Ascending aorta (tissue), 2 donors: ENCODE measurements at places on chromosomes 16 and 17.
A peak's percentile ranks its signal among the peaks of the same experiment; 100 is the strongest.

DNA sequence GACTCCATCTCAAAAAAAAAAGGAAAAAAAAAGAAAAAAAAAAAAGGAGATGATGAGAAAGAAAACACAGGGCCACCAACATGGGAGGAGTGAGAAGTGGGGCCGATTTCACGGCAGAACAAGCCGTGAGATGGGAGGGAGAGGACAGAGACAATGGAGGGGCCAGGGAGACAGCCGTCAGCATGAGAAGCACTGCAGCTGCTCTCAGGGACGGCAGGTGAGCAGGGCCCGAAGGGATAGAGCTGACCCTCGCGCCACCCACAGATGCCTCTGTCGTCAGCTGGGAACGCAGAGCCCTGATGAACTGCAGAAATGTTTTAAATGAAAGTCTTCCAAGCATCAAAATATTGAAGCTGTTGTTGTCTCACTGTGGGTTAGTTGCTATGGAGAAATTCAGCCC, 20.3 kb downstream of the PITPNM3 start:
- no peaks in the 10 kb centered on the region for H3K36me3 ChIP-seq
- H3K27me3 ChIP-seq, result no peaks in the 10 kb centered on the region
- no peaks in the 10 kb centered on the region for H3K4me1 ChIP-seq

GRCh38 chr16:81798311-81799137, 19.4 kb downstream of the PLCG2 start:
- H3K4me1 ChIP-seq, result no peaks in the 10 kb centered on the region
- H3K4me3 ChIP-seq, result no peak overlapping the region
- DNase-seq, result no peak
- no peak overlapping the region for H3K27ac ChIP-seq

DNA sequence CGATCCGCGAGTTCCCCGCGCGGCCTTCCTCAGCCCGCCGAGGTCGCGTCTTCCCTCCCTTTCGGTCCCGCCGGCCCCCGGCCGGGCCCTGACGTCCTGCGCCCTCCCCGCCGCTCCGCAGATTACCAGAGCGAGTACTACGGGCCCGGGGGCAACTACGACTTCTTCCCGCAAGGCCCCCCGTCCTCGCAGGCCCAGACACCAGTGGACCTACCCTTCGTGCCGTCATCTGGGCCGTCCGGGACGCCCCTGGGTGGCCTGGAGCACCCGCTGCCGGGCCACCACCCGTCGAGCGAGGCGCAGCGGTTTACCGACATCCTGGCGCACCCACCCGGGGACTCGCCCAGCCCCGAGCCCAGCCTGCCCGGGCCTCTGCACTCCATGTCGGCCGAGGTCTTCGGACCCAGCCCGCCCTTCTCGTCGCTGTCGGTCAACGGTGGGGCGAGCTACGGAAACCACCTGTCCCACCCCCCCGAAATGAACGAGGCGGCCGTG, 5.4 kb downstream of the LHX1 start:
- H3K36me3 ChIP-seq, result no peaks in the 10 kb centered on the region
- H3K27ac ChIP-seq, result no peak overlapping the region
- H3K4me3 ChIP-seq, result no peak overlapping the region
- DNase-seq, result no peak

DNA sequence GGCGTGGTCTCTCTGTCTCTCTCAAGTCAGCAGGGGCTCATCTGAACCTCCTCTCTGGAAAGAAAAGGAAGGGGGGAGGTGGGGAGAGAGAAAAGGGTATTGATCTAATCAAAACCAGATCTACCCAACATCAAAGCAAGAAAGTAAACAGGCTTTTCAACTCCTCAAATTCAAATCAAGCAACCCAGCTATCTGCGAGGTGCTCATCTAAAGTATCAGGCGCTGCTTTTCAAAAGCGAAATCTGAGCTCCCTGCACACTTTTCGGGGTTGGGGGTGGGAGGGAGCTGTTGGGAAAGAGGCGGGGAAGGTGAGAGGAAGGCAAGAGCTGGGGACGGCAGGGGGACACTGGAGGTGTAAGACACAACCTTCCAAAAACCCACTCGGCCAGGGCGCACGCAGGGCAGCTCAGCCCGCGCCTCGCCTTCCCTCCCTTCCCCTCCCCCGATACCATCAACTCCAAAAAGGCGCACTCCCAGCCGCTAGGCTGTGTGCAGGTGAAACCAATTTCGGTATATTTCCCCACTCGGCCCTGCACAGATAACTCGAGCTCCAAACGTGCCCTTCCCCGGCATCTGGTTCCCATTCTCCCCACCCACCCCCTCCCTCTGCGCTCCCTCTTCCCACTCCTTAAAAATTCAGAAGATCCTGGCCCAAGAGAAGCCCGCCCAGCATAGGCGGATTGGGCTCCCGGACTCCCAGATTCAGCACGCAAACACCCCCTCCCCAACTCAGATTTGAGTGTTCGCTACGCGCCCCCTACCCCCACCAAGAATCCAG, 2.6 kb downstream of the AXIN2 start:
- no peak overlapping the region for H3K4me3 ChIP-seq
- peak overlapping the region; percentile 90 for H3K27ac ChIP-seq
- no peaks in the 10 kb centered on the region for H3K27me3 ChIP-seq
- peaks cover 7% of the 10 kb centered on the region for H3K4me1 ChIP-seq
- no peaks in the 10 kb centered on the region for H3K36me3 ChIP-seq
